CD4-positive, alpha-beta T cell treated with Interferon alpha-2 for 1 hour (primary cell): ENCODE measurements at places on chromosomes 1 and 21.

DNA sequence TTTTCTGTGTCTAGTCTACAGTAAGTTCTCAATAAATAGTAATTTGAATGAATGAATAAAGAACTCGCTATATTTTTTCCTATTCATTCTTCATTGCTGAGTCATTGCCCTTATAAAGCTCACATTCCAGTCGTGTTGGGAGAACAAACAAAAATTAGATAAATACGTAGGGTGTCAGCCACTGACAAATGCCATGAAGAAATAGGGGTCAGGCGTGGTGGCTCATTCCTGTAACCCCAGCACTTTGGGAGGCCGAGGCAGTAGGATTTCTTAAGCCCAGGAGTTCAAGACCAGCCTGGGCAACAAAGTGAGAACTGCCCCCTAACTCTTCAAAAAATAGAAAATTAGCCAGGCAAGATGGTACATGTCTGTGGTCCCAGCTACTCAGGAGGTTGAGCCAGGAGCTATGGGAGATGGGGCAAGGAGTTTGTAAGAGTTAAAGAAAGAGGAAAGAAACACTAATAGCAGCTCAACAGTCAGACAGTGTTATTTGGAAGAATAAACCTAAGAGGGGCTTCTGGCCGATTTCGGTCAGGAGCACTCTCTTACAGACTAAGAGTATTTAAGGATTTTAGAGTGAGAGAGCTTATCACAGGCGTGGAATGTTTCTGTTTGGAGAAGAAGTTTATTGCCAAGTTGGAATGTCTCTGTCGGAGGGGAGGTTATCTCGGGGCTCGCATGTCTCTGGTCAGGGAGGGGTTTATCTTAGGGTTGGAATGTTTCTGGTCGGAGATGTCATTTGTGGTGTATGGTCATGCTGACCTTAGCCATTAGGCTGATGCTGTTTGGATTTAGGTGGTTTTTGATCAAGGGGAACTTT is 1.8 kb upstream of the CHML start:
- no peak for DNase-seq

GRCh38 chr1:19416921-19417470 is 68.3 kb downstream of the CAPZB start:
- DNase-seq, result no peak

- DNase-seq, result no peak
These were observed 287.5 kb upstream of the DAB1 start for GRCh38 chr1:57711326-57711725.

DNA sequence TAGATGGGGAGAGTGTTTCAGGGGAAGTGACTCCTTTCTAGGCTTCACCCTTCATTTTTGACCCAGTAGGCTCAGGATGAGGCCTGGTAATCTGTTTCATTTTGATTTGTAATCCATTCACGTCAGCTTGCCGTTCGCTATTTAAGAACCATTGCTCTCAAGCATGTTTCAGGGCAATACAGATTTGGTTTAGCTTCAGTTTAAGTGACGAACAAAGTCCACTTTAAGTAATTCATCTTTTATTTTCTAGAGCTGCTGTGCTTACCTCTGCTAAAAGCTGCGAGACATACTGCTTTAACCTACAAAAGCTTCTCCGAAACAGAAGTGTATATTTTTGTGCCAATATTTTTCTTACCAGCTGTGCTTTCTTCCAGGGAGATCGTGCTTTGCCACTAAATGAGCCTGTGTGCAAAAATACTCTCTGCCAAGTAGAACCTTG is 8.9 kb upstream of the FMO3 start:
- no peak for DNase-seq

- no peak for DNase-seq
These were observed 9.4 kb downstream of the IL23R start for GRCh38 chr1:67175530-67176087.
